ENCODE measurements at places on chromosomes 13 and 19. TPM values are rescaled to one million over a fixed set of nuclear protein-coding genes. Genes with fewer than 3 reads are reported as not detected.

The ACTMAP gene
- 3.8 TPM for total RNA-seq

The ATP13A1 gene
- 102 TPM for total RNA-seq

The NLRP5 gene
- total RNA-seq: not detected

The ZNF586 gene
- total RNA-seq: 32.6 TPM

The IGFL3 gene
- not detected for total RNA-seq

The GPR18 gene
- total RNA-seq: 0.54 TPM

The SIGLEC5 gene
- 2.2 TPM for total RNA-seq

The OR4F17 gene
- total RNA-seq: under 0.01 TPM

The KCNK6 gene
- total RNA-seq: 2.4 TPM

The F2RL3 gene
- 2.4 TPM for total RNA-seq

The RUVBL2 gene
- 318 TPM for total RNA-seq

The FAM83E gene
- total RNA-seq: 3.2 TPM

The PRR20D gene
- not detected for total RNA-seq

The MIA gene
- total RNA-seq: not detected

The CACNA1A gene
- 0.54 TPM for total RNA-seq

The SLC25A41 gene
- not detected for total RNA-seq

The ZNF442 gene
- 1.1 TPM for total RNA-seq

The DDX39A gene
- 128 TPM for total RNA-seq

The TTC9B gene
- under 0.01 TPM for total RNA-seq

The SYT5 gene
- total RNA-seq: 0.54 TPM

The CLEC11A gene
- 64.4 TPM for total RNA-seq

The MUC16 gene
- under 0.01 TPM for total RNA-seq

The PSG7 gene
- not detected for total RNA-seq

The ZNF530 gene
- 5.1 TPM for total RNA-seq

The ZNF324B gene
- total RNA-seq: 19.1 TPM

The TSKS gene
- total RNA-seq: 1.1 TPM

The KLK1 gene
- total RNA-seq: not detected

The DAND5 gene
- under 0.01 TPM for total RNA-seq

The WTIP gene
- under 0.01 TPM for total RNA-seq

The CCDC169 gene
- total RNA-seq: 1.3 TPM

The ZNF486 gene
- 5.7 TPM for total RNA-seq

The PGLYRP1 gene
- 1.3 TPM for total RNA-seq

The KLF1 gene
- total RNA-seq: 71.4 TPM

The LILRA5 gene
- total RNA-seq: 3.8 TPM

The THSD8 gene
- not detected for total RNA-seq

The PDE4A gene
- total RNA-seq: under 0.01 TPM

The SIGLEC6 gene
- 0.54 TPM for total RNA-seq

The RUBCNL gene
- 1.6 TPM for total RNA-seq

The SEMA6B gene
- 0.27 TPM for total RNA-seq

The CD209 gene
- total RNA-seq: not detected

The KLK14 gene
- total RNA-seq: not detected

The CEACAM8 gene
- total RNA-seq: 0.27 TPM

The ICAM4 gene
- total RNA-seq: 66.0 TPM

The FLT3LG gene
- 3.8 TPM for total RNA-seq

The CDX2 gene
- total RNA-seq: not detected

The ADGRL1 gene
- 32.0 TPM for total RNA-seq

The ATP7B gene
- 14.0 TPM for total RNA-seq

The DCT gene
- total RNA-seq: under 0.01 TPM

The ZNF665 gene
- 6.2 TPM for total RNA-seq

The PABPC3 gene
- 0.54 TPM for total RNA-seq

The MEF2B gene
- 0.27 TPM for total RNA-seq

The ZNF154 gene
- 15.1 TPM for total RNA-seq

The BEST2 gene
- total RNA-seq: not detected
